ENCODE measurements at places on chromosomes 12 and 14.

DNA sequence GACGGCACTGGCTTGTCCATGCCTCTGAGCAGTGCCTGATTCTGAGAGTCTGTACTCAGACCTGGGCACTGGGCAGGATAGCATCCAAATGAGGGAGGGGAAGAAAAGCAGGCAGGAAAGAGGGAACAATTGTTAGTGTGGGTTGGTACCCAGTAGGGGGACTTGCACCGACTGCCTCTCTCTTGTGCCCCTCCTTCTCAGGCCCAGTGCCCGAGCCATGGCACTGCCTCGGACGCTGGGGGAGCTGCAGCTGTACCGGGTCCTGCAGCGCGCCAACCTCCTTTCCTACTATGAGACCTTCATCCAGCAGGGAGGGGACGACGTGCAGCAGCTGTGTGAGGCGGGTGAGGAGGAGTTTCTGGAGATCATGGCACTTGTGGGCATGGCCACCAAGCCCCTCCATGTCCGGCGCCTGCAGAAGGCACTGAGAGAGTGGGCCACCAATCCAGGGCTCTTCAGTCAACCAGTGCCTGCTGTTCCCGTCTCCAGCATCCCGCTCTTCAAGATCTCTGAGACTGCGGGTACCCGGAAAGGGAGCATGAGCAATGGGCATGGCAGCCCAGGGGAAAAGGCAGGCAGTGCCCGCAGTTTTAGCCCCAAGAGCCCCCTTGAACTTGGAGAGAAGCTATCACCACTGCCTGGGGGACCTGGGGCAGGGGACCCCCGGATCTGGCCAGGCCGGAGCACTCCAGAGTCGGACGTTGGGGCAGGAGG lies 2.2 kb downstream of the NAB2 start:
- DNase-seq: no peak

DNA sequence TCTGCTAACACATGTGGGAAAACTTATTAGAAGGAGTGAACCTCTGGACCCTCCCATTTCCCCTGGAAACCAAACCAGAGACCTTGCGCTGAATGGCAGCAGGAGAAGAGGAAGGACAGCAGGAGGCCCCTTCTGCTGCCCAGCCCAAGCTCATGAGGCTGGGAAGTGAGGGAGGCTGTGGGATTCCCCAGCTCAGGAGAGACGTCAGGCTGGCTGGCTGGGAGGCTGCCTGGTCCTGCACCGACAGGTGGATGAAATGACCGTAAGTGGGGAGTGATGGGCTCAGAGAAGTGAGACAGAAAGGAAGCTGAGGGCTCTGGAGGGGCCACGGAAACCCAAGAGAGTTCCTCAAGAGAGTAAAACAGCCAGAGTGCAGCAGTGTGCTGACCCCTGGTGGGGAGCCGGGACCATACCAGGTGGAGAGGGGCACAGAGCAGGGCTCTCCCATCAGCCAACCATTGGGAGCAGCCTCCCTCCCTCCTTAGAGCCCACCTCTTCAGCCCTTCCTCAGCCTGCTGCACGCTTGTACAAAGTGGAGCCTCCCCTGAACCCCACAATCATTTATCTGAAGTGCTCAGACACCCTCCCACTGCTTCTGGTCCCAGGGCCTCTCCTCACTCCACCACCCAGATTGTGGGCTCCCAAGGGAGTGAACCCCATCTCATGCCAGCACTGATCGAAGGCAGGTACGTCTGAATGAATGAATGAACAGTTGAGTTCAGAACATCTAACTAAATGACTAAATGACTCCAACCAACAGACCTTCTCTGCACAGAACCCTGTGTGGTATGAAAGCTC lies 14.0 kb downstream of the TAMALIN start:
- no peak for DNase-seq

GRCh38 chr12:49636574-49636973 lies 13.2 kb downstream of the PRPF40B start:
- DNase-seq: no peak

- DNase-seq: no peak
Observed at GRCh38 chr12:117125272-117125613, 26.0 kb upstream of the TESC start.

GRCh38 chr12:7610006-7610405 lies 55.7 kb downstream of the APOBEC1 start:
- DNase-seq: no peak

GRCh38 chr12:56800221-56800620 lies 37.1 kb downstream of the HSD17B6 start:
- no peak for DNase-seq

All from non-pigmented ciliary epithelial cell (primary cell).